Left cardiac atrium (tissue), 4 donors: ENCODE measurements at places on chromosomes 13 and 19. TPM values are rescaled to one million over a fixed set of nuclear protein-coding genes. Genes with fewer than 3 reads are reported as not detected.

Gene MYO16
- total RNA-seq, result 3.2 TPM

Gene ZNF738
- total RNA-seq, result 3.5 TPM

Gene LYPD3
- total RNA-seq, result 0.35 TPM

Gene CEACAM16
- not detected for total RNA-seq

Gene SPC24
- total RNA-seq, result 3.4 TPM

DNA sequence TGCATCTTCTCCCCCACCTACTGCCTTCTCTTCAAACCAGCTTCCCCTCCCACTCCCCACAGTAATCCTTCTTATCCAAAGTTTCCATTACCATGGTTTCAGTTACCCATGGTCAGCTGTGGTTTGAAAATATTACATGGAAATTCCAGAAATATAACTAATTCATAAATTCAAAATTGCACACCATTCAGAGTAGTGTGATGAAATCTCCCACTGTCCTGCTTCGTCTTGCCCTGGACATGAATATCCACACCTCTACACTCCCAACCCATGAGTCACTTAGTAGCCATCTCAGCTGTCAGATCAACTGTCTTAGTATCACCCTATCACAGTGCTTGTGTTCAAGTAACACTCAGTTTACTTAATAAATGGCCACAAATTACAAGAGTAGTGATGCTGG is 3.8 kb upstream of the KCTD12 start:
- DNase-seq, result no peak
